ENCODE measurements at places on chromosomes 1 and 21. TPM values are rescaled to one million over a fixed set of nuclear protein-coding genes. Genes with fewer than 3 reads are reported as not detected.

GRCh38 chr1:74964508-74965102, 169.6 kb upstream of the LHX8 start:
- H3K27ac ChIP-seq: no peak overlapping the region
- no peak for DNase-seq
- H3K4me3 ChIP-seq: no peak overlapping the region
- H3K36me3 ChIP-seq: no peaks in the 10 kb centered on the region
- H3K27me3 ChIP-seq: no peaks in the 10 kb centered on the region

DNA sequence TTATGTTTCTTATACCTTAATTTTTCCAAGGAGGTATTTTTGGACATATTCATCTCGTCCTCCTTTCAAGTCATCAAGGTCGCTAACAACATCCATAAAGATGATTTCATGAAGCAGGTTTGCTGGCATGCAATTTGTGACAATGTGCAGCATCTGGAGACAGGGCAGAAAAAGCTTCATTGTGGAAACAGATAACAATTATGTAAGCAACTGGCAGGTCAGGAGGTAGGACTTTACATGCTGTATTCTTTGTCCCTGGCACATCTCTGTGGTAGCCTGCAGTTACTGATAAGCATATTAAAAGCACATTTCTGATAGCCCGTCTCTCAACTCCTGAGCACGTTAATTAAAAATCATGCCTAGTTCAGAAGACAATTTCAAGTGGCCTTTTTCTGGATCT, 156.8 kb downstream of the LEPR start:
- no peaks in the 10 kb centered on the region for H3K4me1 ChIP-seq
- no peaks in the 10 kb centered on the region for H3K27me3 ChIP-seq
- H3K4me3 ChIP-seq: no peak overlapping the region
- no peak overlapping the region for H3K27ac ChIP-seq
- DNase-seq: no peak

DNA sequence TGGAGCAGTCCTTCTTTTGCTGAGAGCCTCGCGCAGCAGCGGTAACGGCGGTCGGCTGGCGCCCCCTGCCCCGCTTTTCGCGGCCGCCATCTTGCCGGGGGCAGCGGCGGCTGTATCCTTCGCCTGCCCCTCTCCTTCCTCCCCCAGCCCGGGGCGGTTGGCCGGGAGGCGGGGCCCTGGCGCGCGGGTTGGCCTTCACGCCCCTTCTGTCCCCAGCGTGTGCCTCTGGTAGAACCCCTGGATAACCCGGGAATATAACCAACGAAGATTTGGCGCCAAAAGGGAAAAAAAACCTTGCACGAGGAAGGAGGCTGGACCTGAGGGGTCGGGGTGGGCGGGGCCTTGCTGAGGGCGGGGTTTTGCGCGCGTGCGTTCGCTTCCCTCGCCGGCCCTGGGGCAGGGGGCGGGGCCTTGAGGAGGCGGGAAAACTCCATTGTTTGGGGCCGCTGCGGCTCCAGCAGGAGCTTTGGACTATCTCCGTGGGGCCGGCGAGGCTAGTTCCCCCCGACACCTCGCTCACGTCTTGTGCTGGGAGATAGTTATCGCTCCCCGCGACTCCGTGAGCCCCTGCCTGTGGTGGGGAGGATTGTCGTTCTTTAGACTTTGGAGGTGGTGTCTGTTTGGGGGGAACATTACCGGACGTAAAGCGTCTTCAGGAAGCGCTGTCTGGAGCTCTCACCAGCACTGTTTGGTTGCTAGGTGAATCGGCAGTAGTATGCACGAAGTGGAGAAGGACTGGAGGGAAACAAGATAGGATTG, 689 bp downstream of the NASP start:
- H3K27ac ChIP-seq: peak overlapping the region; percentile 91
- DNase-seq: peak; percentile 92
- peaks cover 27% of the 10 kb centered on the region for H3K4me1 ChIP-seq

- H3K27ac ChIP-seq: no peak overlapping the region
- H3K27me3 ChIP-seq: no peaks in the 10 kb centered on the region
- H3K4me3 ChIP-seq: no peak overlapping the region
- DNase-seq: no peak
- no peaks in the 10 kb centered on the region for H3K4me1 ChIP-seq
- H3K36me3 ChIP-seq: no peaks in the 10 kb centered on the region
Observed at GRCh38 chr21:19256934-19257660, 853.5 kb upstream of the TMPRSS15 start.

DNA sequence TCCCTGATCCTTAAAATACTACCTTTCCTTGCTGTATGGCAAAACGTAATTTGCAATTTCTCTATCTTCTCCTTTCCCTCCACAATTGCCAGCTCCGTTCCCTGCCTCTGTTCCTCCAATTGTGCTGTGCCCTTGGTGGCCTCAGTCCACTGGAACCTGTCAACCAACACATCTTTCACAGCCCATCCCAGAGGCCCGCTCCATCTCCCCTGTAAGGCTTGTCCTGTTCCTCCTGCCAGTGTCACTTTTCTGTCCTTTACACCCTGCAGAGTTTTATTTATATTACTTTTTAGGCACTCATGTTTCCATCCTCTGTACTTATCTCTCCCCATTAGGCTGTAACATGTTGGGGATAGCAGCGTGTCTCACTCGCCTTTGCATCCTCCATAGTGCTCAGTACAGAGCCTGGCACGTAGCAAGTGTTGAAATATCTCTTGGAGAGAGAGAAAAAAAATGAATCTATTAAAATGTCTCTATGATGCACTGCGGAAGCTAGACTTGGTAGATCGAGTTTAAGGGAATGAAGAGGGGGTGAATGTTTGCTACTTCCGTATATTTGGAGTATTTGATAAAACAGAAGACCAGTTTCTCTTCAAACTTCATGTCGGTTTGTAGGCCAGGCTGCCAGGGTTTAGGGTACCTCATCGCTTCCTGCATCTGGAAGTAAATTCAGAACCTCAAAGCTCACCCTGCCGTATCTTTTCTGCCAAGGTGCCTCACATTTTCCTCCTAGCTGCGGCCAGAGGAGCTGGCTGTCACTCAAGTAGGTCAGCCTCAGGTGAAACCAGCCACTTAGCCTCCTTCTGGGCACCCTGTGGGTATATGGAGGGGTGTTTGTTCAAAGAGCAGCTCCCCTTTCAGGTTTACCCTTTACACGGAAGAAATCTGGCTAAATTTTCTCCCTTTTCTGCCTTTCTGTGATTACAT, 303.8 kb downstream of the TM2D1 start:
- H3K36me3 ChIP-seq: no peaks in the 10 kb centered on the region
- H3K4me3 ChIP-seq: no peak overlapping the region
- H3K27ac ChIP-seq: no peak overlapping the region
- no peak for DNase-seq
- H3K27me3 ChIP-seq: no peaks in the 10 kb centered on the region

GRCh38 chr1:221306239-221306638, 427.0 kb downstream of the HLX start:
- no peak overlapping the region for H3K4me3 ChIP-seq
- H3K27me3 ChIP-seq: no peaks in the 10 kb centered on the region
- no peaks in the 10 kb centered on the region for H3K36me3 ChIP-seq
- no peak overlapping the region for H3K27ac ChIP-seq
- no peaks in the 10 kb centered on the region for H3K4me1 ChIP-seq

- H3K4me3 ChIP-seq: no peak overlapping the region
- H3K36me3 ChIP-seq: no peaks in the 10 kb centered on the region
- peaks cover 32% of the 10 kb centered on the region for H3K27me3 ChIP-seq
- DNase-seq: no peak
Observed at GRCh38 chr1:178092878-178093493, 918 bp upstream of the RASAL2 start.

- no peak overlapping the region for H3K27ac ChIP-seq
- DNase-seq: no peak
- H3K27me3 ChIP-seq: no peaks in the 10 kb centered on the region
- H3K36me3 ChIP-seq: no peaks in the 10 kb centered on the region
- H3K4me3 ChIP-seq: no peak overlapping the region
Observed at GRCh38 chr1:6509919-6510291, 18.4 kb upstream of the PLEKHG5 start.

DNA sequence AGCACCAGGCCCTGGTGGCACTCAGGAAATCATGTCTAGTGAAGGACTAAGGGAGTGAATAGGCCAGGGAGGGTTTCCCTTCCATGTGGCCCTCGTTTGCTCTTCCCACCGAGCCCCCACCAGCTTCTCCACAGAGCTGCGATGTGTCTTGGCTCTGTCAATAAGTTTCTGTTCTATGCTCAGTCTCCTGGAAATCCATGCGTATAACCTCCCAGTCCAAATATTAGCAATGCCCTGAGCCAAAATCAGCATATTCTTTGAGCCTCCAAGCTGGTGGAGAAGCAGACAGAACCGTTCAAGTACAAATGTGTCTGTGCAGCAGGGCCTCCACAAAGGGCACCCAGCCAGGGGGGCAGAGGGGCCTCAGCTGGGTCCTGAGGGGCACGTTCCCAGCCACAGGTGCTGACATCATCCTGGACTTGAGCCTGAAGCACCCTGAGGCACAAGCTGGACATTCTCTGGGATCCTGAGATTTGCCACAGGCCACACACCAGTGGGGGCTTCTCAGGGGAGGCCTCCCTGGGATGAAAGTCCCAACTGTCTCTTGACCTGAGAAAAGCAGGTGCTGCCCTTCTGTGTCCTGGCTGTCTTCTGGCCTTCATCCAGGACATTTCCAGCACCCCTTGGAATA, 350.5 kb upstream of the VAMP3 start:
- no peaks in the 10 kb centered on the region for H3K27me3 ChIP-seq
- no peak overlapping the region for H3K27ac ChIP-seq
- H3K36me3 ChIP-seq: no peaks in the 10 kb centered on the region
- H3K4me1 ChIP-seq: no peaks in the 10 kb centered on the region

DNA sequence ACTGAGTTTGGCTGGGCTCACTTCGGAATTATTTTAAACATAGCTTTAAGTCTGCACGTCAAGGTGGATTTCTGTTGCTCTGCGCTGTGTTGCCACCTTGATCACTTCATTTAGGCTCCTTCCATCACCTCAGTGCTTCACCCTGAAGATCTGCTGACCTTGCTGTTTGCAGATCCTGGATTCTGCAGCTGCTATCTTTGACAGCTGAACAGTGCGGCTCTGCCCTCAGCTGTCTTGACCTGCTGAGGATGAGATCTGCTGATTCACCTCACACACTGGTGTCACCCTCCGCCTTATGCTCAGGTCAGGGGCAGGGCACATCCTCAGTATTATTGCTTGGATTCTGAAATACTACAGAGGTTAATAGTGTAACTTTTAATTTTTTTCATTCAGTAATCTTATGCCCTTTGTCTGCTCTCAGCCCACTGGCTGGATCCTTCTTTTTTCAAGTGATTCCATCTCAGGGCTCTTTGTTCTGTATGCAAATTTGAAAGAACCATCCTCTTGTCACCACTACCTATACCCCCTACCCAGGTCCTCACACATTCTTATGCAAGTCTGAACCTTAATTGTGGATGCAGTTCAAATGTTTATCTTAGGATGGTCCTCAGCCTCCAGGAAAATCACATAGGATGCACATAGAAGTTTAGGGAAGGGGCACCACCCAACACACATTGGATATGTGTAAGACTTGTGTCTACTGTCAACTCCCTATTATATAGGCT, 364.0 kb downstream of the OLFM3 start:
- H3K4me3 ChIP-seq: no peak overlapping the region
- DNase-seq: no peak
- no peaks in the 10 kb centered on the region for H3K4me1 ChIP-seq
- no peaks in the 10 kb centered on the region for H3K27me3 ChIP-seq

The CYP4Z1 gene
- not detected for total RNA-seq

The CATSPERE gene
- 0.49 TPM for total RNA-seq

The SEC16B gene
- not detected for total RNA-seq

The FUBP1 gene
- 225 TPM for total RNA-seq

The SCAF4 gene
- 70.9 TPM for total RNA-seq

The GPX7 gene
- 12.3 TPM for total RNA-seq
